Activated gamma-delta T cell treated with Interleukin-2 at 50 U/mL for 16 hours (primary cell): ENCODE measurements at places on chromosomes 7 and 10.

DNA sequence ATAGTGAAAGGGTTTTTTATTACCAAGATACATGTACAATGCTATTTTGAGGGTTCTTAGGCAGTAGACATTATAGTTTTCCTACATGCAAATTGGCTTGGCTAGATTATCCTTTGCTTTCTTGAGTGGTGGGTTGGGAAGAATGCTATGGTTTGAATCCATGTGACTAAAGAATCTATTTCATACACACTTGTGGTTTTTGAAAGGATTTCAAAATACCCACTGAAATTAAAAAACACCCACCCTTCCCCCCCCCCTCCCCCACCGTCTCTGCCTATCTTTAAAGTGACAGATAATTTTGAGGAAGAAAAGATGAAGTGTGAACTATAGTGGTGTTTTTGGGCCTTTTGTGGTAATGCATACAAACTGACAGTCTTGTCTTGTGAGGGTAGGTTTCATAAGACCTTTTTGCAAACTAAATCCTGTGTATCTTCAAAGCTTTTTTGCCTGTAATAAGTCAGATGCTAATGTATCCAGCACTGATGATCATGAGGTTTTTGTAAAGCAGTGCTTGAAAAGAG lies 90.9 kb downstream of the TPST1 start:
- DNase-seq, result no peak

- DNase-seq, result no peak
Observed at GRCh38 chr10:103544657-103545310, 51.3 kb downstream of the NEURL1 start.

DNA sequence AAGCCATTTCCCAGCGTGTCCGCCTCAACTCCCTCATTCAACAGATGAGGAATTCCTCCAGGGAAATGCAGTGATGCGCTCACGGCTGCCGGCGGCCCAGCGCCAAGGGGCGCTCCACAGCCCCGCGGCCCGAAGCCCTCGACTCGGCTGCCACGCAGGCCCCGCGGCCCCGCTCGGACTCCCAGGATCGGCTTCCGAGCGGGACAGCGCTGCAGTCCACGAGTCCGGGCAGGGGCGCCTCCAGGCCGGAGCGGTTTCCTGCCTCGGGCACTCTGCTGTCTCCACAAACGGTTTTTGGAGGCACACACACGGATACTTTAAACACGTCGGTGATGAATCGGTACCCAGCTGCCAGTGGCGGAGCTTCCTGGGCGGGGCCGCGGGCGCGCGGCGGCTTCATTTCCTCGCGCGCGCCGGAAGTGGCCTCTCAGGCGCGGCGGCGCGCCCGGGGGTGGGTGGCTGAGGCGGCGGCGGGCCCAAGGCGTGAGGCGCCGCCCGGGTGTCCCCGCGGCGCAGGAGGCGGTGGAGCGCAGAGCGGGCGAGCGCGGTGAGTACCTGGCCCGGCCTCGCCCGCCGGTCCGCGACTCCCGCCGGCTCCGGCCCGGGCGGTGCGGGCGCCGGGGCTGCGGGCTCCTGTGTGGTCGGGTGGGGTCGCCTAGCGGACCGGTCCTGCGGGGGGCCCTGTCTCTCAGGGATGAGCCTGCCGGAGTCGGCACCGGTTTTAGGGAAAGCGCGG lies at the start of gene CSGALNACT2:
CSGALNACT2 (plus strand) TSS at position 425 of the 736 bp plus-strand sequence. CDS start 16,705 bp downstream, outside the sequence.
- peak; percentile 85 for DNase-seq

- DNase-seq, result no peak
Observed at GRCh38 chr10:126092366-126093215, 196.2 kb downstream of the FANK1 start.

- no peak for DNase-seq
Observed at GRCh38 chr10:44332465-44332864, 52.4 kb downstream of the CXCL12 start.

GRCh38 chr10:547591-548081 lies 141.8 kb downstream of the DIP2C start:
- DNase-seq, result no peak

DNA sequence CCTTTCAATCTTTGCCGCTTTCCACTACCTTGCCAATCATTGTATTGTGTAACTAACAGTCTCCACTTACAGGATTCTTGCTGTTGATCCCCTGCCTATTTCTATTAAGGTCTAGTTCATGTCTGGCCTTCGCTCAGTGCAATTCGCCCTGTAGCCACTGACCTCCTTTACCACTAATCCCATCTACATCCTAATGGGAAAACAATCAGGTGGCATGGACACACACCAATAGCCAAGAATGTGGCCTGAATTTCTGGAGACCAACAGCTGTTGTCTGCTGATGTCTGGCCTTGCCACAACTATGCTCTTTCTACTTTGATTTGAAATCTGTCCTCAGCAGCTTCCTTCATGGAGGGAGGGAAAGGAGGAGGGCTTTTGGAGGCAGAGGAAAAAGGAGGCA lies 546.2 kb downstream of the SORCS3 start:
- DNase-seq, result no peak
